ENCODE measurements at places on chromosomes 6 and 20. TPM values are rescaled to one million over a fixed set of nuclear protein-coding genes. Genes with fewer than 3 reads are reported as not detected.

Gene PSMB9
- total RNA-seq, result 23.6 TPM

Gene BMP2
- total RNA-seq, result 13.1 TPM

Gene KLC4
- 14.2 TPM for total RNA-seq

Gene TAGAP
- under 0.01 TPM for total RNA-seq

Gene ANGPT4
- not detected for total RNA-seq

Gene LGSN
- not detected for total RNA-seq

Gene LTA
- not detected for total RNA-seq

Gene CYP24A1
- not detected for total RNA-seq

Gene GNAS-AS1
- total RNA-seq, result under 0.01 TPM

Gene CLVS2
- total RNA-seq, result not detected

Gene POPDC3
- total RNA-seq, result 0.39 TPM

Gene NINL
- 24.3 TPM for total RNA-seq

Gene RSPH9
- total RNA-seq, result 0.25 TPM

Gene DLL1
- 2.6 TPM for total RNA-seq

Gene HIVEP1
- total RNA-seq, result 5.6 TPM

Gene TTK
- 4.8 TPM for total RNA-seq

Gene B3GAT2
- not detected for total RNA-seq

Gene PRICKLE4
- 6.4 TPM for total RNA-seq

Gene GNMT
- total RNA-seq, result 0.13 TPM

Gene PDE10A
- total RNA-seq, result 8.0 TPM

Gene TPX2
- 12.9 TPM for total RNA-seq

Gene IL17A
- total RNA-seq, result not detected

Gene IER3
- 46.3 TPM for total RNA-seq

Measured in dermis microvascular lymphatic vessel endothelial cell (primary cell).